ENCODE measurements at places on chromosomes 2 and 18. TPM values are rescaled to one million over a fixed set of nuclear protein-coding genes. Genes with fewer than 3 reads are reported as not detected.

The TDRD15 gene
- total RNA-seq, result not detected

The PTPRN gene
- 15.3 TPM for total RNA-seq

The LTBP1 gene
- total RNA-seq, result 409 TPM

DNA sequence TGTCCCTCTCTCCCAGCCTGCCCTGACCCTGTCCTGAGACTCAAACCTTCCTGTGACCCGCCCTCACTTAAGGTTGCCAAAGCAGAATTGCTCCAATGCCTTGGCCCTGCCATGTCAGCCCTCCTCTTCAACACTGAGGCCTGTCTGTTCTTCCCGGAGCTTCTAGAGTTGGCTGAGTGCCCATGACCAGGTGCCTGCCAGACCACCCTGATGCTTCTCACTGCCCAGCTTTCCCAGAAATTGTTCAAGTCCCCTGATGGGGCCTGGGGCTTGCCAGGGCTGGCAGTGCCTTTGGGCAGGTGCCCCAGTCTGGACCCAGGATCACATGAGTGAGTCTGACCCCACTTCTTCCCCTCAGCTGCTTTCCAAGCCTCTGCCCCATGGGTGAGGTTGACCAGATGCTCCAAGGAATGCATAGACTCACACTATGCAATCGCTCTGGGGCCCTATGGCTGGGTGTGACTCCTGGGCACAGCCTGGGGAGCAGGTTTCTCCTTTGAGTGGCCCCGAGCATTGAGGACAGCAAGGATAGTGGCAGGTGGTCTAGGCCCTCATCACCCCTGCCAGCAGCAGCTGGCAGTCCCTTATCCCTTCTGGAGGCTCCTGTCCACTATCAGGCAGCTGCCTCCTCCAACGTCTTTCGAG, 3.1 kb upstream of the INPP5D start:
- DNase-seq, result no peak

DNA sequence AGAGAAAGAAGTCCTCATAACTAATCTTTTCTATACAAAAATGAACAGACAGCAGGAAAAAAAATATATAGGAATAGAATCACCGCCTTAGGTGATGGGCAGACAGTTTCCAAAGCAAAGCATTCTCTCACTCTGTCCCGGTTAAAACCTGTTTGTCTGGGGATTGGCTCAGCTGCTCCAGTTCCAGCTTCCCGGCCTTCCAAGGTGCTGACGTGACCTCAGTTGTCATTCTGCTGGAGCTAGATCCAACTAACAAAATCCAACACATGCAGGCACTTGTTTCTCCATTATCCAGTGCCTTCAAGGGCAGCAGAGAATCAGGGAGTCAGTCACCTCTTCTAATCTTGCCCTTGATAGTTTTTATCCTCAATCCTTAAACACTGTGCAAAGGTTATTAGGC, 52.8 kb downstream of the IKZF2 start:
- no peak for DNase-seq

DNA sequence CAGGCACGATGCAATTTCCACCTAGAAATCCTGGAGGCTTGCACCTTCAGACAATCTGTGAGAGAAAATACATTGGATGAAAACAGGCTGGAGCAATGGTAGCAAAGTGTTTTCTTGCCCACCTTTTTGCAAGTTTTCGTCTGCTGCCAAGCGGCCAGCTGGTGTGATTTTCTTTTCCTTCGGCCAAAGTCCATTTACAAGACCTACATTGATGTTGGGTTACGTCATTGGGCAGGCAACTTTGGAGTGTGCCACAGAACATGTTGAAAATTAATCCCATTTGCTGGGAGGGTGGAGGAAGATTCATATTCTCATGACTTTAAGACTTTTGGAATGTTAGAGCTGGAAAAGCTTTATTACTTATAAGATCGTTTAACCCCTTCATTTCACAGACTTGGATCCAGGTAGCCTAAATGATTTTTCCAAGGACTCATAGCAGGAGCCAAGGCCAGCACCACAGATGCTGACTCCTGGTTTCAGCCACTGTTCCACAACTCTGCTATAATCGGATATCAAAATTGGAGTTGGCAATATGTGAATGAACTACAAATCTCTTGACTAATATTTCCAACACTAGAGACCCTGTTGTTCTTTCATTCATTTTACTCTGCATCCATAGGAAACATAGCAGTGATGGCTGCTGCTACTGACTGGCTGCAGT, 352.1 kb downstream of the RND3 start:
- DNase-seq, result no peak

GRCh38 chr2:38978296-38978903, 88.7 kb downstream of the ARHGEF33 start:
- no peak for DNase-seq

The TCF4 gene
- 59.4 TPM for total RNA-seq

The FEV gene
- total RNA-seq, result not detected

- no peak for DNase-seq
Measured at GRCh38 chr18:63894106-63894772, 6.7 kb downstream of the SERPINB2 start.

DNA sequence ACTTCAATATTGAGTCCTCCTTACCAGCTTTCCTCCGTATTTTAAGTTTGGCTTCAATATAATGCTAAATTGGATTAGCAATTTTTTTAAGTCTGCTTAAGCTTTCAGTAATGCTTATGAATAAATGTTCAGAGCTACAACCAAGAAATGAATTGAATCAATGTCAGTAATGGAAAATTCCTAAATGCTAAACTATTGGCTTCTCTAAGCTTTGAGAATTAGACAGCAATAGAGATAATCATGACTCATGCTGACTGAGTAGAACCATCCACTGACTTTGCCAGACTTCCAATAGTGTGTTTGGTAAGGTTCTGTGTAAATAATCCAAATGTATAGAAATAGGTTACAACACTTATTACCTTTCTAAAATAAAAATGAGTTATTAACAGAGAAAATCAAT, 8.9 kb upstream of the PDE1A start:
- peak; percentile 34 for DNase-seq

DNA sequence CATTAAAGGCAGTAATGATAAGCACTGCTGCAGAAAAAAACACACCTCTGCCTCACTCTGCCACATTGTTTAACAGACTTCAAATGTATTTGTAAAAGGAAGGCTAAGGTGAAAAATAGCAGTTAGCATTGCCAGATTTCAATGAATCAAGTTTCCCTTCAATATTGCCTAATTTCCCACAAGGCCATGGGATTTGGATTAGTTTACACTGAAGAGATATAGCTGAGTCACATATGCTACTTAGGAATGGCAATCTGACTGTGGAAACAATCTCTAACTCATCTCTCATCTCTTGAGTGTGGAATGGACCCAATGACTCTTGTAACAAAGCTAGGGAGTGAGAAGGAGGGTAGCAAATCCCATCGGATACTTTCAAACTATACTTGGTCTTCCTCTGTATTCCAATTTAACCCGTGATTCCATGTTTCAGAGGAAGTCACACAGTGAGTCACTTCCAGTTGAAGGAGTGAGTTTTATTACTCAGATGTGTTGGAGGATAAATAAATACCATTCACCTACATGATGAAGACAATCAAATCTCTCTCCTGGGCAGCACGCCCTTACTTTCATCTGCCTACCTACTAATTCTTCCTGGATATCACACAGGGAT, 5.1 kb downstream of the B4GALT6 start:
- no peak for DNase-seq

The POU3F3 gene
- total RNA-seq, result not detected

The TAF1B gene
- 16.4 TPM for total RNA-seq

DNA sequence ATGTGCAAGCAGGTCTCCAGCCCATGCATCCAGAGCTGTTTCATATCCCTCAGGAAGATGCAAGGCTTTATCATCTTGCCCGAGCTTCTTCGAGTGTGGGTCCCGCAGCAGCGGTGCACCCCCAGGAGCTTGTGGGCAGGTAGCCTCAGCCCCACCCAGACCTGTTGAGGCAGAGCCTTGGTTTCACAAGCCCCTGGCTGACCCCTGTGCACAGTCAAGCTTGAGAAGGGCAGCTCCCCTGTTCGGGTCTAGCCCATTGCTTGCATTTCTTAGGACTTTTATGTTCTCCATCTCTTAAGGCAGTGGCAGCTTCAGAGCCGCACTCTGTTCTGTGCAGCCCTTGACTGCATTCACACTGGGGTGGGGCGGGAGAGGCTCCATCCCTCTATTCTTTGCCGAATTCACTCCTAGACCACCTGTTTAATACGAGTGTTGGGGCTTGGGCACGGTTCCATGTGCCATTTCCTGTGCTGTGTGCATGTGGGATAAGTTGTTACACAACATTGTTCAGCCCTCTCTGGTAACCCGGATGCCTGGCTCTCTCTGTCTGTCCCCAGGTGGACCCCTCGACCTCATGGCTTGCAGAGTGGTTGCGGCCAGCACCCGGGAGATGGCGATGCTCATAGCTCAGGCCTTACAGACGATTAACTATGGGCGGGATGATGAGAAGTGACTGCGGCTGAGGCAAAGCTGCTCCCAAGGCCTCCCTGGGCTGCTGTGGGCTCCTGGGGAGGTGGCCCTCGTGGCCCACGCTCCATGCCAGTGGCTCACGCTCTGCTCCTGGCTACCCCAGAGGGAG, 48.7 kb downstream of the IMPA2 start:
- DNase-seq, result no peak

GRCh38 chr2:2175381-2176090, 155.5 kb downstream of the MYT1L start:
- DNase-seq, result no peak

DNA sequence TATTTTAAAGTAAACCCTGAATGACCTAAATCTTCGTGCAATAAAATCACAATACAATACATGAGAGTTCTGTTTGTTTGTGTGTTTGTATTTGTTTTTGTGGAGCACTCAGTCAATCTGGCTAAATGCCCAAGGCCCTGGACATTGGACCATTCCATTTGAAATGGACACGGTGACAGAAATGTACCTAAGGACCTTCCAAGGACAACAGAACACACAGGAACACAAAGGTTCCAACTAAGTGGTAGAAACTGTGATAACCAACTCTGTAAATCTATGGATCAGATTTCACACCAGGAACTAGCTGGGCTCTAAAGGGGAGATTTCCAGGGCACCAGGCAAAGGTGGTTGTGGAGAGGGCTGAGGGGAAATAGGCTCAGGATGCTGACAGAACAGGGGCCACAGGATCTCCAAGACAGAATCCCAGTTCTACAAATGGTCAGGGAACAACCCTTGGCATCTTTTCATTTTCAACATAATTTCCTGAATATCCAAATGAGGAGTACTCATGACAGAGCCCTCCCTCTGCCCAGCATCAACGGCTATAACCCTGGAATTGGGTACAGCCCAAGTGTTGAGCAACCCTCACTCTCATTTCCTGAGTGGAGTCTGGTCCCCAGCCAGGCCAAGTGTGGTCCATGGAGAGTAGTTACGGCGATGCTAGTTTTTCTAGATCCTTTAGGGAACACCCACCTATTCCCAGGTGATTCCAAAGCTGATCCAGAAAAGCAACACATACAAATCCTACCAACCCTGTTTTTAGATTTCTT, 78.4 kb downstream of the NCKAP5 start:
- DNase-seq, result no peak

GRCh38 chr2:162994718-162995117, 156.2 kb upstream of the KCNH7 start:
- no peak for DNase-seq

The UGT1A5 gene
- not detected for total RNA-seq

GRCh38 chr2:73264783-73265182, 19.5 kb downstream of the FBXO41 start:
- no peak for DNase-seq

DNA sequence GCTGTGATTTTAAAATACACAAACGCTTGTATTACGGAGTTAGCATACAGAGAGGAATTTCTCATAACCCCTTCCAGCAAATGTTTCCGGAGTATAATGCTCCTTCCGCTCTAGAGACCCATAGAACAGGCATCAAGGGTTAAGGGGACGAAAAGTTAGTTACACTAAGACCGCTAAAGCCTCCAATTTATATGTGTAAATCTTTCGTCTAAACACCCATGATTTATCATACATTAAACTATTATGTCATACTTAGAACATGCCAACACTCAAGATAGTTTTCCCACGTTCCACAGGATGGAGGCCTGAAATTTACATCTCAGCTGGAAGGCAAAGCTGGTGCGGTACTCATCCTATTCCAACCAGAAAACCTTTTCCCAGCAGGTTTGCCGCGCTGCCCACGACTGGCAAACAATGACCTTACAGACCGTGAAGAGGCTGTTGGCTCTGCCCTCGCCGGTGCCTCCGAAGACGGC, 650 bp downstream of the ORMDL1 start:
- peak; percentile 17 for DNase-seq

- peak; percentile 5 for DNase-seq
Measured at GRCh38 chr2:18219676-18220075, 340.8 kb downstream of the RDH14 start.

The CCDC148 gene
- 0.68 TPM for total RNA-seq

DNA sequence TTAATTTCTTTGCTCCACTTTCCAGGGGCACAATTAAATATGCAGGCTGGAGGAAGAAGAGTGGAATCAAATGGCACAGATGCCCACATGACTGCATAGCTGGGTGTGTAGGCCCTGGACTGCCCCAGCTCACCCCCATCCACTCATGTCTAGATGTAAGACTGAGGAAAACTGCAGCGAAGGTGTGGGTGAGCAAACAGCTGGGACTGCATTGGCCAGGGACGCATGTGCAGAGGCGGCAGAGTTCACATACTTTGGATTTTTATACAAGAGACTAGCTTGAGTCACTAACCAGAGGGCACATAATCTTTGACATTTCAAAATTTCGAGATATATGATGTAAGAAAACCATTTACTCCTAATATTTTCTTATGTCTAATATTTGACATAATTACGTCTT, 60.1 kb downstream of the SPIRE1 start:
- DNase-seq, result peak; percentile 85

The SERPINB11 gene
- total RNA-seq, result not detected

DNA sequence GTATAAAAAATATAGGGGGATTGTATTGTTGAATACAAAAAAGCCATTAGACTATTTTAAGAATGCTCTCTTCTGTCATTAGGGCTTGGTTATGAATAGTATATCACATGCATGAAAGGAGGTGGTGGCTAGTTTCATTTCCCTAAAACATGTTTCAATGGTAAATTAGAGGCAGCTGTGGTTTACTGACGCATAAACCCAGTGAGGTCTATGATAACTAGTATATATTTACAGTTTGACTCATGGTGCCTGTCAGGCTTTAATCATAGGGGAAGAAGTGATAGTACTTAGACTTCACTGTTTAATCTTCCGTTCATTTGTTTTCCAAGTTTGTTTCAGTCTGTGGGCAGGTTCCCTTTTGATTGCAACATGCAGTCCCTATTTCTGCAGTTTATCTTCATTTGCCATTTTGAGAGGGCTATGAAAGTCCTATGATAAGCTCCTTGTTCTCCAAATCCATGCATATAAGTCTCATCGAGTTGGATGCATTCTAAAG, 55.1 kb upstream of the MAP4K3 start:
- peak; percentile 94 for DNase-seq

DNA sequence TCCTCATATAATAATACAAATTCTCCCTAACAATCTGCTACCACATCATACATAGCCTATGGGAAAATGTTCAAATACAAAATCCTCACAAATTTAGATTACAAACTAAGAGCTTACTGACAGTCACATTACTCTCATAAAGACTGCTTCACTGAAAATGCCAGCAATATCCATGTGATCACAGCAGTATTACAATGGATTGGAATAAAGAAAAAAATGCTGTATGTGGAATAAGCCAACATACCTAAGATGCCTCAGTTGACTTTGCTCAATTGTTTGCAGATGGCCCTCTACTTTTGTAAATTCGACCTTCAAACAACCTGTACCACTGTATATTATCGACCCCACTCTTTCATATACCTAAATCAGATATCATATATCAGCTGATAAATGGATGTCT, 88.7 kb downstream of the DYM start:
- no peak for DNase-seq
